Activated CD8-positive, alpha-beta T cell treated with anti-CD3 and anti-CD28 coated beads for 36 hours (primary cell): ENCODE measurements at places on chromosomes 13 and 19. TPM values are rescaled to one million over a fixed set of nuclear protein-coding genes. Genes with fewer than 3 reads are reported as not detected.

PCDH20 gene
- total RNA-seq: not detected

RASAL3 gene
- total RNA-seq: 85.8 TPM

AXL gene
- 0.50 TPM for total RNA-seq

ARHGEF7 gene
- 71.2 TPM for total RNA-seq

GIPR gene
- 6.8 TPM for total RNA-seq

KASH5 gene
- total RNA-seq: not detected

PPP1R13L gene
- 4.6 TPM for total RNA-seq

IGSF23 gene
- not detected for total RNA-seq

DNA sequence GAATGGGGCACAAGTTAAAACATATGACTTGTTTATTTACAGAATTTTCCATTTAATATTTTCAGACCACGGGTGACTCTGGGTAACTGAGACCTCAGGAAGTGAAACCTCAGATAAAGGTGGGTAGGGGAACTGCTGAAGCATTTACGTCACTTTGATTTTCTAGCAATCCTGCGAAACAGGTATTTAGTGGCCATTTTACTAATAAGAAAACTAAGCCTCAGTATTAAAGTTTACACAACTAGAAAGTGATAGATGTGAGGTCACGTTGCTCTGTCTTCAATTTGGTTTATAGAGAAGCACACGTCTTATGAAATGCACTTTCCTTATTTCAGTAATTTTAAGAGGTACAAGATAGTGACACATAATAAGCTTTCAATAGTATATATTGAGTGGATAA, 402.8 kb downstream of the FGF9 start:
- H3K27ac ChIP-seq: peak overlapping the region; percentile 47
- H3K4me1 ChIP-seq: peaks cover 50% of the 10 kb centered on the region
- H3K27me3 ChIP-seq: no peaks in the 10 kb centered on the region
- no peak overlapping the region for H3K4me3 ChIP-seq

- no peak overlapping the region for H3K27ac ChIP-seq
- peaks cover 22% of the 10 kb centered on the region for H3K36me3 ChIP-seq
- peaks cover 3% of the 10 kb centered on the region for H3K4me1 ChIP-seq
- no peaks in the 10 kb centered on the region for H3K27me3 ChIP-seq
Observed at GRCh38 chr19:17784201-17785008, 10.5 kb upstream of the B3GNT3 start.

DNA sequence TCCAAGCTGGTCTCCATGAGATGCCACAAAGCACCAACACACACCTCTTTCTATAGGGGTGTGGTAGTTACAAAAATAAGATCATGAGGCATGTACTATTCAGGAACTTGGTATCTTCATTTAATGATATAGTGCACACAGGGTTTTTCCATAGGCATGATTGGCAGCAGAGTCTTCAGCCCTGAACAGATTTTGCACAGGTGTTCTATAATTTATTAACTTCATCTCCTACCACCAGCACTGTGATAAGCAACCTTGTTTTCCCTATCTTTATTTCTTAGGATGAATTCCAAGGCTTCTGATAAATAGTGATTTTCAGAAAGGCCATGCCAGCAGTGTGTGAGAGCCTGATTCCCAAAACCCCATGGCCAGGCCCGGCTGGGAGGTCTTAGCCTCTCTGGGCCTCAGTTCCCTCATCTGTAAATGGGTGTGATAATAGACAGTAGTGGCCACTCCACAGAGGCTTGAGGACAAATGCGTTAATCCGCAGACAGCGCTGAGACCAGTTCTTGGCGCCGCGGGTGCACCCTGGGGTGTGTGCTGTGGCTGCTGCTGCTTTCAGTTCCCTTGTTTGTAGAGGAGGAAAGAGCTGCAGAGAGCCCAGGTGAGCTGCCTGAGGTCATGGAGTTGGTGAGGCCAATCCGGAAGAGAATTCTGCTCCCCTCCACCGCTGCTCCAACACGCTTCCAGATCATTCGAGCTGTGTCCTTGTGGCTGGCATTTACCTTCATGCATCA, 33.1 kb downstream of the DHRS12 start:
- H3K4me3 ChIP-seq: no peak overlapping the region
- peaks cover 4% of the 10 kb centered on the region for H3K4me1 ChIP-seq
- no peak for DNase-seq
- H3K27ac ChIP-seq: no peak overlapping the region
- H3K27me3 ChIP-seq: no peaks in the 10 kb centered on the region
- peaks cover 3% of the 10 kb centered on the region for H3K36me3 ChIP-seq

GRCh38 chr13:97879646-97880310, 73.7 kb upstream of the IPO5 start:
- H3K4me3 ChIP-seq: no peak overlapping the region
- peaks cover 16% of the 10 kb centered on the region for H3K27me3 ChIP-seq
- H3K4me1 ChIP-seq: no peaks in the 10 kb centered on the region
- no peak for DNase-seq
- H3K36me3 ChIP-seq: no peaks in the 10 kb centered on the region
- H3K27ac ChIP-seq: no peak overlapping the region

DNA sequence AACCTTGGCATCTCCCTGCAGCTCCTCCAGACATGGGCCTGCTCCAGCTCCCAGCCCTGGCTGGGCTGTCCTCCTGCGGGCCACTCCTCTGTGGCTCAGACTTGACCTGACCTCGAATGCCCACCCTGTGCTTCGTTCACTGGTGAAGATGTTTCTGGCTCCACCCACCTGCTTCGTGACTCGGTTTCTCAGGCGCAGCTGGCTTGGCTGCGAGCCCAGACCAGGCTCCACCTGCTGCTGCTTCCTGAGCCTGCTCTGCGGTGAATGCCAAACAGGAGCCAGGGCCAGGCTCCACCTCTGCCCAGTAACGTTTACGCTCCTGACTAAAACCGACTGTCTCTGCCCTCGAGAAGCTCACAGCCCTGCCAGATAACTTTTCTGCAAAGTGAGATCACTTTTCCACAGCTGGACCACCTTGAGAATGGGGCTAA, 8.9 kb upstream of the RSPH6A start:
- H3K27me3 ChIP-seq: no peaks in the 10 kb centered on the region
- no peak overlapping the region for H3K27ac ChIP-seq
- peaks cover 39% of the 10 kb centered on the region for H3K36me3 ChIP-seq
- no peak overlapping the region for H3K4me3 ChIP-seq
- H3K4me1 ChIP-seq: no peaks in the 10 kb centered on the region

GRCh38 chr13:32881074-32881776, 135.0 kb upstream of the KL start:
- H3K36me3 ChIP-seq: no peaks in the 10 kb centered on the region
- peaks cover 2% of the 10 kb centered on the region for H3K4me1 ChIP-seq
- no peaks in the 10 kb centered on the region for H3K27me3 ChIP-seq
- no peak for DNase-seq
- H3K4me3 ChIP-seq: no peak overlapping the region

- peaks cover 8% of the 10 kb centered on the region for H3K4me1 ChIP-seq
- H3K27ac ChIP-seq: no peak overlapping the region
- H3K36me3 ChIP-seq: peaks cover 11% of the 10 kb centered on the region
- H3K27me3 ChIP-seq: no peaks in the 10 kb centered on the region
Observed at GRCh38 chr13:95258619-95259194, 42.5 kb downstream of the ABCC4 start.

- H3K27me3 ChIP-seq: no peaks in the 10 kb centered on the region
- no peak overlapping the region for H3K27ac ChIP-seq
- no peaks in the 10 kb centered on the region for H3K36me3 ChIP-seq
- DNase-seq: no peak
- H3K4me3 ChIP-seq: no peak overlapping the region
- no peaks in the 10 kb centered on the region for H3K4me1 ChIP-seq
Observed at GRCh38 chr19:16034180-16034579, 42.1 kb upstream of the TPM4 start.

GRCh38 chr13:21894091-21894490, 223.2 kb downstream of the FGF9 start:
- H3K4me3 ChIP-seq: no peak overlapping the region
- H3K27me3 ChIP-seq: no peaks in the 10 kb centered on the region

- no peak for DNase-seq
- peaks cover 3% of the 10 kb centered on the region for H3K27me3 ChIP-seq
- H3K27ac ChIP-seq: no peak overlapping the region
- peaks cover 2% of the 10 kb centered on the region for H3K4me1 ChIP-seq
- H3K36me3 ChIP-seq: no peaks in the 10 kb centered on the region
Observed at GRCh38 chr13:93889430-93889951, 590.0 kb downstream of the DCT start.

DNA sequence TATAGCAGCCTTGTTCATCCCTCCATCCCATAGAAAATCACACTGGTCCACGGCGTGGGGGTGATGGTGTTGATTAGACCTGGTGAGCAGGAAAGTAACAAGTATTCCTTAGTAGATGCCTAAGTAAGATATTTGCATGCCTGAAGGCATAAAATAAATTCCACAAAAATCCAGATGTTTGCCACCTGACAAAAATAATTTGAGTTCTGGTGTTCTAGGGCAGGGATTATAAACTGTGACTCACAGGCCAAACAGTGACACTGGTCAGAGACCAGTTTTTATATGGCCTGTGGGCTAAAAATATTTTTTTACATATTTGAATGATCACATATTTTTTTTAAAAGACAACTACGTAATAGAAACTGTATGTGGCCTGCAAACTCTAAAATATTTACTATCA, 310.7 kb downstream of the RFC3 start:
- no peak overlapping the region for H3K4me3 ChIP-seq
- DNase-seq: no peak
- no peaks in the 10 kb centered on the region for H3K27me3 ChIP-seq

GRCh38 chr19:1862424-1863327, 703 bp downstream of the KLF16 start:
- peak; percentile 61 for DNase-seq
- H3K27ac ChIP-seq: peak overlapping the region; percentile 92
- H3K36me3 ChIP-seq: peaks cover 11% of the 10 kb centered on the region

DNA sequence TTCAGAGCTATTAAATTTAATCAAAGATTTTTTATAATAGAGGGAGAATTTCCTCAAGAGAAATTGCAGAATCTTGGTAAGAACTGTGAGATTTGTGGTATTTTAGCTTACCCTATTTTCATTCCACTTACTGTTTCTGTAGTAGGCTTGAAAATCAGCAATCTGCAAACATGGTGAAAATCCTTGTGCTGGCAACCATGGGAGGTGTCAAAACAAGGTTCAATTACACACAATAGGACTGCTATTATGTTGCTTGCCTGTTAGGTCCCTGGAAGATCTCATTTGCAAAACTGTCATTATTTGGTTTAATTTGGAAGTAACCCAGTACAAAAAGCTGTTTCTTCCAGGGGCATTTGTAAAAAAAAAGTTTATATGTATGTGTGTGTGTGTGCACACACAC, 662.8 kb upstream of the SLITRK6 start:
- H3K4me1 ChIP-seq: no peaks in the 10 kb centered on the region
- no peaks in the 10 kb centered on the region for H3K36me3 ChIP-seq
- H3K27me3 ChIP-seq: no peaks in the 10 kb centered on the region

- H3K36me3 ChIP-seq: no peaks in the 10 kb centered on the region
- peaks cover 1% of the 10 kb centered on the region for H3K27me3 ChIP-seq
- H3K4me1 ChIP-seq: no peaks in the 10 kb centered on the region
Observed at GRCh38 chr19:29013988-29014387, 199.0 kb downstream of the UQCRFS1 start.

DNA sequence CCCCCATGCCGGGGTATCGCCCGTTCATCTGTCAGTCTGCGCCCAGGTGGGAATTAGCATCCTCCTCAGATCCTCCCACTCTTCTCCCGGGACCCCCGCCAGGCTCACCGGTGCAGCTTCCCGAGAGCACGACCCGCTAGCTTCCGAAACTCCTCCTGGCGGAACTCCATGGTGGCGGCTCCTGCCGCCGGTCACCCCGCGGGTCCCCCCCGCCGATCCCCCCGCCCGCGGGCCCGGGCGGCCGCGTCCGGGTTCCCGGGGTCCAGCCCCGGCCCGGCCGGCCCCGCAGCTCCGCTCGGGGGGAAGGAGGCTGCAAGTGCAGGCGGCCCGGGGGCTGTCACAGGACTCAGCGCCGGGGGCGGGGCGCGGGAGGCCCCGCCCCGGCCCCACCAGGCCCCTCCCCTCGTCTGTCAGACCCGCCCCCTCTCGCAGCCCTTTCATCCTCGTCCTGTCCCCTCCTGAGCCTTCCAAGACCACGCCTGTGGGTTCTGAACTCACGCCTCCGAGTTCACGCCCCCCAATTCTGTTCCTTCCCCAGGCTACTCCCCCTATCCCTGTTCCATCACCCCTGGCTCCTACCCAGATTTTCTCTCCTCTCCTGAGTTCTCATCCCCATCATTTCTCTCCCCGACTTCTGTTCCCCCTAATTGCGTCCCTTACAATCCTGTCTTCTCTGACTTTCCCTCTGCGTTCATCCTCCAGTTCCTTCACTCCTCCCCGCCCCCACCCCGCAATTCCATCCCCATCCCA, at the start of gene SLC17A7:
SLC17A7 (minus strand) TSS at position 318 of the 750 bp plus-strand sequence; CDS start at position 170, 148 bp downstream.
- H3K27ac ChIP-seq: no peak within 1 kb of the TSS
- DNase-seq: peak; percentile 70
- peaks cover 2% of the 10 kb centered on the region for H3K36me3 ChIP-seq
- peaks cover 57% of the 10 kb centered on the region for H3K27me3 ChIP-seq
- H3K4me1 ChIP-seq: peaks cover 28% of the 10 kb centered on the region

- peak overlapping the region; percentile 13 for H3K27ac ChIP-seq
- H3K4me1 ChIP-seq: peaks cover 18% of the 10 kb centered on the region
- DNase-seq: no peak
- H3K36me3 ChIP-seq: no peaks in the 10 kb centered on the region
- no peaks in the 10 kb centered on the region for H3K27me3 ChIP-seq
- peak overlapping the region; percentile 81 for H3K4me3 ChIP-seq
Observed at GRCh38 chr13:30307971-30308290, 580 bp upstream of the KATNAL1 start.

- DNase-seq: no peak
- H3K27ac ChIP-seq: peak overlapping the region; percentile 9
- H3K4me3 ChIP-seq: no peak overlapping the region
Observed at GRCh38 chr19:8468761-8469373, 24.1 kb downstream of the HNRNPM start.

DNA sequence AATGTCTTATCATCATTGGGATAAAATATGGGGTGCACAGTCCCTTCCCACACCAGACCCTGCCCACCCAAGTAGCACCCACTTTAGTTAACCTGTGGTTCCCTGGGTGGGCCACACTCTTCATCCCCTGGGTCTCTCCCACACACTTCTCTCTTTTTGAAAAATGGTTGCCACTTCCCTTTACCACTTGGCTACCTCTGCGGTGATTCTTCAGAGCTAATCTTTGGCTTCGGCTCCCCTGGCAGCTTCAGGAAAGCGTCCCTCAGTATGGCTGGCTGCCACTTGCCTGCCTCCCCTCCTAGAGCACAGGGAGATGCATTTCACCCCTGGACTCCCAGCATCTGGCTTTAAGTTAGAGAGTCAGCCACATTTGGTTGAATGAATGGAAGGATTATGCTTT, 18.2 kb downstream of the CCNA1 start:
- no peaks in the 10 kb centered on the region for H3K36me3 ChIP-seq
- peaks cover 15% of the 10 kb centered on the region for H3K27me3 ChIP-seq
- no peak overlapping the region for H3K4me3 ChIP-seq
- DNase-seq: no peak
- H3K27ac ChIP-seq: no peak overlapping the region

GRCh38 chr13:83730674-83731073, 151.6 kb downstream of the SLITRK1 start:
- H3K27ac ChIP-seq: no peak overlapping the region
- H3K4me1 ChIP-seq: no peaks in the 10 kb centered on the region
- no peaks in the 10 kb centered on the region for H3K36me3 ChIP-seq
- no peak for DNase-seq
- H3K27me3 ChIP-seq: no peaks in the 10 kb centered on the region
